ENCODE measurements at places on chromosomes 11 and 22.

DNA sequence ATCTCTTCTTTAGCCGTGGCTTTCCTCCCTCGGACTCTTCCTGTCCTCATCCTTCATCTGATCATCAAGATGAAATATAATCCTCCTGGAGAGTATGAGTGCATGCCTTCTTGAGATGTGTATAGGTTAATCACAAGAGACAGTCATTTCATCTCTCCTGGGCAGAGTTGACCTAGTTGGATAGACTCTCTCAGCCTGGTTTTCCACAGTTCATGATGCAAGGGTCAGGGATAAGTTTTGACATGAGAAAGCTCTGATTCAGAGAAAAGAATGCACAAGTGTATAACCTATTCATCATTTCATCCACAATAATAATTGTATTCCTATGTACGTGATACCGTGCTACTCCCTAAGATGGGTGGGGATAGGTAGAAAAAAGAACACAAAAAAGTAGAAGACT, 33.2 kb upstream of the CCDC90B start:
- no peak for DNase-seq

- DNase-seq: no peak
Measured at GRCh38 chr22:24726848-24727217, 47.7 kb downstream of the PIWIL3 start.

- DNase-seq: no peak
Measured at GRCh38 chr11:44145011-44145775, 49.7 kb downstream of the EXT2 start.

DNA sequence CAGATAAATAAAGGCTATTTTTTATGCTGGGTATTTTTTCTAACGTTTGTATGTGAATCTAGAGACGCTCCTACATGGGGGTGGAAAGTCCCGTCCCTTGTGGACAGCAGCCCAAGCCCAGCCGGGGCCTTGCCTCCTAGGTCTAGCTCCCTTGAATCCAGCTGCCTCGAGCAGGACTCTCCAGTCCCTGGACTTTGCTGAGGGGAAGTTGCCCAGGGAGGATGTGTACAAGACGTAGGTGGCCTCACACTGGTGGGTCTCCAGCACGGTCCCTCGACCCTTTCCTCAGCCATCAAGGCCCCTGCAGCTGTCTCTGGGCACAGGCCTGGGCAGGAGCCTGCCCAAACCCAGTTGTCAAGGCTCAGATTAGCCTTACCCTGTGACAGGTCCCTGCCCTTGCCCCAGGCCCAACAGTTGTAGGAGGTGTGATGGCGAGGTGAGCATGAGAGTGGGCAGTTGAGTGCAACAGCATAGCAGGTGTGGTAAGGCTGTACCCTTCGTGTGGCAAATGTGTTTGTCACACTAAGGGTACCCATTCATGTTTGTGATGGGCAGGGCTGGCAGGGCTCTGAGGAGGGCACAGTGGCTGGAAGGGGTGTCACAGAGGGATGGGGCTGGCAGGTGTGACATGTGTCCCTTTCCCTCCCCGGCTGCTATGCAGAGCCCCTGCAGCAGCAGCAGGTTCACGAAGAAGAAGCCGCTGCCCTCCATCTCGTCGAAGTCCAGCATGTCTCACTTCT, 3.4 kb downstream of the CCDC116 start:
- no peak for DNase-seq

DNA sequence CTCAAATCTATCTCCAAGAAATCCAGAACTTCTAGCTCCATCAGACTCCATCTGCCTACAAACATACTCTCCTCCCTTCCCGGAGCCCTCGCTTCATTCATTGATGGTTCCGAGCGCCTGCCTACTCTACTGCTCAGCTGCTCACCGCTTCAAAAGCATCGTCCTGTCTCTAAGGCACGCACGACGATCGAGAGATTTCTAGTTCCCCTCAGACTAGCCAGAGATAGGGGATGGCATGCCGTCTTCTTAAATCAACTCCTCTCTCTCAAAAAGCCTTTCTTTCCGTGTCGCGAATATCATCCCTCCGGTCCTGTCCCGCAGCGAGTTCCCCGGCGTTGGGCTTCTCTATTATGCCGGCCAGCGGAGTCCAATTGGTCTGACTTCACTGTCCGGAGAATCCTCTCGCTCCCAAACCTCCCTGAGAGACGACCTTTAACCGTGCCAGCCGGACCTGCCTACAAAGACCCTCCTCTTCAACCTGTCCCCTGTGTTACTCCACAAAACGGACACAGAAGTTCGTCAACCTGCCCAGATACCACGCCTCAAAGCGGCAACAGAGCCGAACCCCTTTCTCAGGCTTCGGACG, 592 bp downstream of the EEF1G start:
- no peak for DNase-seq
